ENCODE measurements at places on chromosomes 5 and 9.
A peak's percentile ranks its signal among the peaks of the same experiment; 100 is the strongest.

GRCh38 chr5:74641735-74642542 lies 1.4 kb upstream of the ENC1 start:
- DNase-seq: peak; percentile 27

- no peak for DNase-seq
Observed at GRCh38 chr5:146034605-146035004, 70.8 kb downstream of the PLAC8L1 start.

DNA sequence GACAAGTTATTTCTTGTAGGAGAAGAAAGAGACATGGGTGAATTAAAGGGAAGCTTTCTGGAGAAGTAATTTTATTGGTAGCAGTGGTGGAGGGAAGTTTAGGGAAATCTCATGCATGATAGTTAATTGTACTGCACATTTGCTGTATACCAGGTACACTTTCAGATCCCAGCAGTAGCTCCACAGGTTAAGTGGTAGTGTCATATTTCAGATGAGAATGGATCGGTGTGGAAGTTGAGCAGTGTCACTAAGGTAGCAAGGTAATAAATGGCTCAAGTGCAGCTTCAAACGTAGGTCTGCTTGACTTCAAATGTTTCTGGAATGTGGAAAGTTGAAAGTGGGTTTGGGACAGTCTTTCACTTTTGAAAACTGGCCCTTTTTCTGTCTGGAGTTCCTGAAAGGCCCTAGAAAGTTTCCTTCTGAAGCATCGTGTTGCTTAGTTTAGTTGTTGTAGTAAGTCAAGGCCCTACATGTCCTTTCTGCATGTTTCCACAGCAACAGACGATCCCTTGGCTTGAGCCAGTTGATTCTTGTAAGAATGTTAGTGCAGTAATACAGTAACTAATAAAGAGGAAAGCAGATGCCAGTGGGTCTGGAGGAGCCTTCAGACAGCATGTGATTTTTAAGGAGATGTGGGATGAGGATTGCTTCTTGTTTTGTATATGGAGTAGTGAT lies 3.7 kb downstream of the CLTA start:
- no peak for DNase-seq

- DNase-seq: no peak
Observed at GRCh38 chr5:26669523-26669922, 368.9 kb downstream of the CDH9 start.

- no peak for DNase-seq
Observed at GRCh38 chr9:108095496-108095895, 605.9 kb upstream of the KLF4 start.

GRCh38 chr5:4013106-4013898 lies 417.7 kb downstream of the IRX1 start:
- DNase-seq: no peak

GRCh38 chr9:115071176-115071575 lies 46.8 kb downstream of the TNC start:
- DNase-seq: no peak

DNA sequence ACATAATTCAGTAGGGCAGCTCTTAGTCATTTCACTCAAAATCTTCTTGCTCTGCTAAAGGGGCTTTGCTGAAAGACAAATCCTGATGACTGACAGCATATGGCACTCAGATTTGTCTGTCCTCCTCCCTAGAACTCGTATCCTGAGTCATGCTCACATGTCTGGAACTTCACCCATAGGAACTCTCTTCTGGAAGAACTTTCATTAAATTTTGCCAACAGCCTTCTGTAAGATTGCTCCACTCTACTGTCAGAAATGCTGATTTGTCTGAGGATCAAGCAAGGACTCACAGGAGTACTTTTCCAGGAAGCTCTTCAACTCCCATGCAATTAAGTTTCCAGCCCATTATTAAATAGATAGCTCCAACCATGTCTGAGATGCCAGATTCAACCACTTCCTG lies 59.8 kb upstream of the SNX2 start:
- DNase-seq: no peak

- DNase-seq: no peak
Observed at GRCh38 chr5:62562867-62563266, 15.8 kb upstream of the LRRC70 start.

- DNase-seq: no peak
Observed at GRCh38 chr9:131398204-131398603, 4.3 kb downstream of the PRRC2B start.

- DNase-seq: no peak
Observed at GRCh38 chr9:18791074-18791473, 241.9 kb downstream of the SAXO1 start.

GRCh38 chr9:79184831-79185230 lies 386.9 kb upstream of the TLE4 start:
- no peak for DNase-seq

- DNase-seq: no peak
Observed at GRCh38 chr5:93611976-93612854, 29.2 kb downstream of the NR2F1 start.

- no peak for DNase-seq
Observed at GRCh38 chr5:83740741-83741140, 20.1 kb upstream of the HAPLN1 start.

Data from NCI-H1436 treated with DMSO at 0.1 percent for 48 hours (cell line).